ENCODE measurements at places on chromosomes 4 and X.

DNA sequence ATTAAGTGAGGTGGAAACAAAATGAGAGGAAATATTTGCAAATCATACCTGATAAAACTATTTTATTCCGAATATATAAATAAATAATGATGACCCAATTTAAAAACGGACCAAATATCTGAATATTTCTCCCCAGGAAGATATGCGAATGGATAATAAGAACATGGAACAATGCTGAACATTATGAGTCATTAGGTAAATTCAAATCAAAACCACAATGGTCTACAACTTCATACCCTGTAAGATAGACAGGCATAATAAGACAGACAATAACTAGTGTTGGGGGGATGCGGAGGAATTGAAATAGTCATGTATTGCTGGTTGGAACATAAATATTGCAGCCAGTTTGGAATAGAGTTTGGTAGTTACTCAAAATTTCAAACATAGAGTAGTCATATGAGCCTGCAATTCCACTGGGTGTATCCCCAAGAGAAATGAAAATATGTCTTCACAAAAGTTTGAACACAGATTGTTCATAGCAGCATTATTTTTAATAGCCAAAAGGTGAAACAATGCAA is 47.6 kb upstream of the DRP2 start:
- no peak for DNase-seq

- DNase-seq = no peak
These were observed 44.0 kb upstream of the TLR2 start for GRCh38 chr4:153639833-153640802.

- DNase-seq = no peak
These were observed 76.5 kb upstream of the TSPAN7 start for GRCh38 chrX:38484607-38485498.

- no peak for DNase-seq
These were observed 160.7 kb upstream of the SPANXC start for GRCh38 chrX:141402897-141403610.

DNA sequence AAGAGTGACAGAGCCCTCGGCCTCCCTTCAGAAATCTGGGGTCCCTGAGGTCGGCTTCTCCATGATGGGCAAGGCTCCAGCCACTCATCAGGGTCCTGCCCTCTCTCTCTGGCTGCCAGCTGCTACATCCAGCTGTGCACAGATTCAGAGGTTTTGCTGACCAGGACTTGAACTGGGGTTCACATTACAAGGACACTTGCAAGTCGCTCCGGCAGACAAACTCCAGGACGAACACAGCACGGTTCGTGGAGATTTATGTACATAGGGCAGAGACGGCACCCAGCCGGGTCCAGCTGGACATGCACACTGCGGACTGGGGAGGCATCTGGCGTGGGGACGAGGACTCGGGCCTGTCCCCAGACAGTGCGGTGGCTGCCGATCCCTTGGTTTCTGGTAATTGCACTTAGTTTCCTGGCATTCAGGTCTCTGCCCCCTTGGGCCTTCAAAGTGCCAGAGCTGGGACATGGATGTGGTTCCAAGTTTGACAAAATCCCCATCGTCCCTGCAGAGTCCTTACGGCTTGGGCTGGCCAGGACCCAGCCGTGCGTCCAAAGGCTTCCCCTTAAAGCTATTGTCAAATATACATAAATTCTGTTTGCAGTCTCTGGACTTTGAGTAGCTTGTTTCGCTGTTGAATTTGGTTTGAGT is 6.2 kb upstream of the C4orf50 start:
- DNase-seq = no peak

- no peak for DNase-seq
These were observed 159.0 kb downstream of the LRBA start for GRCh38 chr4:150855981-150856510.

DNA sequence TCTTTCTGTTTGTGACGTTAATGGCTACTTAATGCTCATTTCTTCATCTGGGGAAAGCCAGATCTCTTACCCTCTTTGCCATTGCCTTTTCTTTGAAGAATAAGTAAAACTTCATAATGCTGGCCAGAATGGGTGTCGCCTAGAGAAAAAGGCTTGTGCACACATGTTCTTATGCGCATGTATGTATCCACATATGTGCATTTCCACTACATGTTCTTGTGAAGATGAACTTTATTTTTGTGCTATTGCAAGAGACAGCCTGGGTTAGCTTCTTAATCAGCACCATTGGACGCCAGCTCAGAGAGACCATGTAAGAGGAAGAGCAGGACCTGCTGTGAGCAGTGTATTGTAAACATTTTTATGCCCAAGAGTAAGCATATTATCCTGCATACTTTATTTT is 178.7 kb downstream of the SPRY1 start:
- DNase-seq = no peak

DNA sequence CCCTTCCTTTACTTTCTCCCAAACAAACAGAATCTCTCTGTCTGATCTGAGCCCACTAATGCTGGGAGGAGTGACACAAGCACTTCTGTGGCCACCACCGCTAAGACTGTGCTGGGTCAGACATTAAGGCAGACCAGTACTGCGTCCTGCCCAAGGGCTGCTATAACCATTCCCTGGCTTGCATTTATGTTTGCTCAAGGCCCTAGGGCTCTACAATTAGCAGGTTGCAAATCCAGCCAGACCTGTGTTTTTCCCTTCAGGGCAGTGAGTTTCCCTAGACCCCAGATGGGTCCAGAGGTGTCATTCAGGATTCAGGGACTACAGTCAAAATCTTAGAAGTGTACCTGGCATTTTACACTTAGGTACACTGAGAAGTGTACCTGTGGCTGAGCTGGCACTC is 89.7 kb downstream of the SPANXN4 start:
- no peak for DNase-seq

GRCh38 chr4:25163196-25163595 is 2.9 kb upstream of the SEPSECS start:
- no peak for DNase-seq

- DNase-seq = no peak
These were observed 547 bp upstream of the PDGFRA start for GRCh38 chr4:54228546-54228945.

GRCh38 chrX:100407147-100407783 is 2.8 kb downstream of the PCDH19 start:
- DNase-seq = no peak

DNA sequence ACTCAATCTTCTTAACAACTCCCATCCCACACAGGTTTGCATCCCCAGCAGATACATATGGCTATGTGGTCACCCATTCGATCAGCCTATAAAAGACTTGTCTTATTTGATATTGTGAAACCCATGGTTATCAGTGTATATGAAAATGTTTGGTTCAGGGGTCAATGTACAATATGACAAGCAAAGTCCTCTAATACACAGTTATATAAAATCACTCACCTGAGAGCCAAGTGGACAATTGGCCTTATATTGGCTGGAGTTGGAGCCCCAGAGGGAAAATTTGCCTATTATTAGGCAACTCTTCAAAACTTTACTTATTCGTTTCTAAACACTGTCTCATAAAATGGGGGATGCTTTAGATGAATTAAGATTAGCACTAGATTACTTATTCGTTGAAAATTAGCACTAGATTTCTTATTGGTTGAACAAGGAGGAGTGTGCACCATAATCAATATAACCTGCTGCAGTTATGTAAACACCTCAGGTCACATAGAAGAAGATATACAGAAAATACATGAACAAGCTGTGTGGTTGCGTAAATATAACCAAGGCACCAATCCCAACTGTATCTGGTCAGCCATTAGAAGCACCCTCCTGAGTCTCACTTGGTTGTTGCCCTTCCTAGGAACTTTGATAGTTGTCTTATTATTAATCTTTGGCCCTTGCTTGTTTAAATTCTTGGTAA is 10.7 kb upstream of the ADH4 start:
- DNase-seq = no peak

DNA sequence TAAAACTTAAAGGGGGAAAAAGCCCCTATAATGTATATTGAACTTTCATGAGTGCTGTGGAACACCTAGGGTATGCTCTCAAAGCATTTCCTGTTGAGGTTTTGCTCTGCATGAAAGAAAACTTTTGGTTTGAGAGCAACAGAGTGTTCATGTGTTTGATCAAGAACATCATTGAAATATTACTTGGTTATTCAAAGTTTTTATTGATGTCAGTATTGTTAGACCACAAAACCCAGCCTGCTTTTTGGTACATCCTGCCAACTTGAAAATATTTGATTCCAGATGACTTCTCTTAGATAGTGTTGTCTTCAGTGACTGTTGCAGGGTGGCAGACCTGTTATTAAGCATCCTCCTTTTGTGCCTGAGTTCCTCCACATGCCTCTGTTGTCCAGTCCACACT is 68.0 kb downstream of the N4BP2 start:
- no peak for DNase-seq

DNA sequence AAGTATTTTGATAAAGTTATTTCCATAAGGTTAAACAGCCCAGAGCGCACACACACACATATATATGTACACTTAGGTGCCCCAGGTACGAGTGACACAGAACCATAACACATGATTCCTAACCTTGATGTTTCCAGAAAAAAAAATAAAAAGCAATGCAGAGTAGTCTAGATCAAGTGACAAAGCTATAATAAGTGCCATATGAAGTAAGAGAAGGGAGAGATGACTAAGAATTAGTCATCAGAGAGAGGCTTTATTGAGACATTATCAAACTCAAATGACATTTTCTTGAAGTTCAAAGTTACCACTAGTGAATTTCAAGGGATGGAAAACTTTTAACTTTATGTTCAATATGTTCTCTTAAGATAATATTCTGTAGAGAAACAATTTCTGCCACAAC is 215.0 kb downstream of the HTR2C start:
- DNase-seq = no peak

DNA sequence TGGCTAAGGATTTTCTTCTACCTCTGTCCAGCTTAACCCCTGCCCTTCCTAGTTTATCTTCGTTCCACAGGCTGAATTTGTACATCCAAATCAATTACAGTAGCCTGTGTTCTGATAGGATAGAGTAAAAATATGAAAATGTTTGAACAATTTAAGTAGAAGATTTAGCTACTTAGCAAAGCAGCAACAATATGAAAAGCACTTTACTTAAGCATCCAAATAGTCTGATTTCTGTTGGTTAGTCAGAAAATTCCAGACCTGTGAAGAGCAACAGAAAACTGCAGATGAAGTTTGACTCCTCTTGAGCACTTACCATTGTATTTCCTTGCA is 2.0 kb downstream of the ARSJ start:
- DNase-seq = no peak

GRCh38 chrX:128106630-128107029 is 54.4 kb upstream of the ACTRT1 start:
- DNase-seq = no peak

DNA sequence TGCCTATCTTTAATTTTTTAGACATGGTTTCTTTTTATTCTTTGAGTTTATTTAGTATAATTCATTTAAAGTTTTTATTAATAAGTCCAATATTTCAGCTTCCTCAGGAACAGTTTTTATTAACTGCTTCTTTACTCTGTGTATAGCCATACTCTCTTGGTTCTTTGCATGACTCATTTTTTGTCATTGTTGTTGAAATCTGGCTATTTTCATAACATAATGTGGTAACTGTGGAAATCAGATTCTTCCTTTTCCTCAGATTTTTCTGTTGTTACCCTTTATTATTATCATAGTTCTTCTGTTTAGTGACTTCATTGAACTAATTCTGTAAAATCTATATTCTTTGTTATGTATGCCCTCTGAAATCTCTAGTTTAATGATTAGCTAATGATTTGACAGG is 124.9 kb upstream of the CYSLTR1 start:
- DNase-seq = no peak

- no peak for DNase-seq
These were observed 13.8 kb upstream of the GNPDA2 start for GRCh38 chr4:44740201-44740600.

GRCh38 chrX:69503228-69503781 is 821 bp upstream of the NALF2 start:
- DNase-seq = no peak

- no peak for DNase-seq
These were observed 25.4 kb upstream of the PPP1R2C start for GRCh38 chrX:42803320-42803719.

DNA sequence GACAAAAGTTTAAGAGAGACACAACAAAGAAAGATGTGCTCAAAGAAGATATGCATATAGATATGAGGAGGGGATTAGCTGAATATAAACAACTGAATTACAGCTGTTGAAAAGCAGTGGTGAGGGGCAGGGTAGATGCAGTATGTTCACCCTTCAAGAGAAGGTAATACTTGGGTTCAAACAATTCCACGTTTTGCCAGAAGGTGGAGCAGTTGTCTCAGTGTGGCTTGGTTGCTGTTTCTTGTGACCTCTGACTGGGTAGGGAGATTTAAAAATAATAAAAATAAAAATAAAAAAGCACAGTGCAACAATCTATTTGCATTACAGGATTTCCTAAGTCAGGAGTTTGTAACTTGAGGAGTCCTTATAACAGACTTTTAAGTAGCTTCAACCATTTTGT is 23.3 kb downstream of the PHOX2B start:
- no peak for DNase-seq

DNA sequence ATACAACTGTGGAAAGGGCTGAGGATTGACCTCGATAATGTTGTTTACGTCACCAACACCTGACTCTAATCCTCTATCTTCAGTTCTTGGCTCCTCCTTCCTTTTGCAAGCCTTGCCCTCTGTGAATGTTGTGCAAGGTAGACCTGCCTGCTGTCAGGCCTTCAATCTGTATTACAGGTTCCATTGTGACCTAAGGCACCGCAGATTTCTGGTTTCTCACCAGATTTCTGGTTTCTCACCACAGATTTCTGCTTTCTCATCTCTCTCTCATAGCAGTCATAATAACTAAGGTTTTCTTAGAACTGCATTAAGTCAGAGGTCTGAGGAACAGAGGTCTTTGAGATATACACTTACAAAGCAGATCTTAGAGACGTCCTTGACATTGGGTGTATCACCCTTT is 51.5 kb upstream of the ETNPPL start:
- no peak for DNase-seq

DNA sequence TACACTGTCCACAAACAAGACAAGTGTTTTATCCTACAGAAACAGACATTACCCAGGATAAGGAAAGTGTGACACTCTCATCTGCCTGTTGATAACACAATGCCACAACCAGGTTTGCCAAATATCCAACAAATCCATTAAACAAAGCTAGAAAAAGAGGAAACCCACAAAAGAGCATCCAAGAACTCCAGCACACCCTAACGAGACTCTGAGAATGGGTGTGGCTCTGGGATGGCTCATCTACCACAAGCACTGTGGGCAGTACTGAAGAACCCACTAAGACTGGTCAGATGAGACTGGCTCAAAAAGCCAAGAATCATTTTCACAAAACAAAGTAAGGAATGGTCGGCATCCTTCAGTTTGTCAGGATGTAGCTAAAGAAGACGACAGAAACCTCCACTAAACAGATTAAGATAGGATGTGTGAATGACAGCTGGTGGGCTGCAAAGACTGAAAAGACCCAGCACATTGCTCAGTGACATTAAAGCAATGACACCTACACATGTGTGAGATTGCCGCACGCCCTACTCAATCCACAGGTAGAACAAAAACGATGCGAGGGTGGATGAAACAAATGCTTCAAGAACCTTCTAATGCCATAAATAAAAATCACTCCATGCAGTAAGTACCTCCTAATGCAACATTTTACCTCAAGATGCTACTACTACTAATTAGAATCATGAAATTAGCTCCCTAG is 14.7 kb downstream of the ATP8A1 start:
- no peak for DNase-seq
